ENCODE measurements at places on chromosomes 7 and 10.

GRCh38 chr7:88635149-88635548, 124.4 kb upstream of the ZNF804B start:
- DNase-seq = no peak

DNA sequence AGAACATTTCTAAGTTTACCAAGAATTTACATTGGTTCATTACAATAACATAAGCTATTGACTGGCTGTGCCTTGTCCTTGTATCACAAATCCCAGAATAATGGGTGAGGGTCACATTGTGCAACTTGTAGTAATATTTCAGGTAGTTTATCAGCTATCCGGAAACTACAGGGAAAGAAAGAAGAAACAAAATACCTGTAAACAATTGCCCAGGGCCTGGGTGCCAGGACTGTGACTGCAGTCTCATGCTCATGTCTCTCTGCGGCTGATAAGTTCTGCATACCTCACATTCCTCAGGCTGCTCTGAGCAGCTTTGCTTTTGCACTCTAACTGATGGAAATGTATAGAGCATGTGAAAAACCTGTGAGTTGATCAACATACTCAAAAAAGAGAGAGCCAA, 131.8 kb upstream of the TRIM24 start:
- no peak for DNase-seq

- no peak for DNase-seq
Observed at GRCh38 chr7:23247046-23247602, 549 bp downstream of the GPNMB start.

- DNase-seq = no peak
Observed at GRCh38 chr7:137304624-137305235, 38.8 kb downstream of the PTN start.

DNA sequence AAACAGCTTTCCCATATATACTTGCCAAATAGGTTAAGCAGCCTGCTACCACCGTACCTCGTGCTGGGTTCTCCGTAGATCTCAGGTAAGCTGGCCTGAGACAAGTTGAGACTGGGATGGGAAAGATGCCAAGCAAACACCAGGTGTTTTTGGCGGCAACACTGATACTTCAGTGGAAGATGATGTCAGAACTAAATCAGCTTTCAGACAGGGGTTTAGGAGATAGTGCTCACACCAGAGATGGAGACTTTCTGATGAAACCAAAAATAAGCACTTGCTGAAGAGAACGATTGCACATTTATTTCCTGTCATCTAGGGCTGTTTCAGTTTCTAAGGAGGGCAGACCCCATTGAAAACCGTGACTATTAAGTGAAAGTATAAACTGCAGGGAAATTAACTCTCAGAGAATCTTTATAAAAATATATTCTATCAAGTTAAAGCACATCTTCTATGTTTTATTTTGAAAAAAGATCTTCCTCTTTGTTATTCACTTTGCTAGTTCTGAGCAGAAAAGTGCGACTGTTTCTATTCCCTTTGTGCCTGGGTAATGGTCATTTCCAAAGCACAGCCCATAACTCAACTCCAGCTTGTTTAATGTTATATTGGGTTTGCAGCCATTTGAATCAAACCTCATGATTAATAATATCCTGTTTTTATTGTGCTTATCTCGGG, 149.9 kb downstream of the CPED1 start:
- no peak for DNase-seq

DNA sequence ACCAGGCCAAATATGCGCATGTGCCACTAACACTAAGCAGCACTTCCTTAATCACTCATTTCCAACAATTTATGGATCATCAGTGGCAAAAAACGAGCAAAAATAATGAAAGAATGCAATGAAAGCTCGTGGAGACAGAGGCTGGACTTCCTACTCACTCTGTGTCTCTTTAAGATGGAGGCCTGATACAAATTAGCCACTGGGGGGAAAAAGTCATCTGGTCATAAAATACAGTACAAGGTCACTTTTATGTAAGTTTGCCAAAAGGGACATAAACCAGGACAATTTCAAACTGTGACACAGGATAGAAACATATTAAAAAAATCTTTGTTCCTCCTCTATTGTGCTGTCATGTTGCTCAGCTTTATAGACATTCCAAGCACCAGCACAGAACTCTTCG, 101.7 kb downstream of the LMBR1 start:
- no peak for DNase-seq

DNA sequence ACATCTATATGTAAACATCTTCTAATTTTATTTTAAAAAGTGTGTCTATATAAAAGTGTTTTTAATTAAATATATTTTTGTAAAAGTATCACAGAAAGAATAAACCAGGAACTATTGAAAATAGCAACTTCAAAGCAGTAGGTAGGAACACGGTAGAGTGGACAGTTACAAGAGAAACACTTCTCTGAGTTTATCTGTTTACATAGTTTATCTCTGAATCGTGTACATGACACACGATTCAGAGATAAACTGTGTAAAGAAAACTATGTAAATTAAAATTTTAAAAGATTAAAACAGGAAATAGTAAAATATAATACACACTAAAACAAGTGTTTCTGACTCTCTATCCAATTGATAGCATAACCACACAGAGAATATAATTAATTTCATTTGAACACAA, 25.1 kb upstream of the FAM170B start:
- no peak for DNase-seq

DNA sequence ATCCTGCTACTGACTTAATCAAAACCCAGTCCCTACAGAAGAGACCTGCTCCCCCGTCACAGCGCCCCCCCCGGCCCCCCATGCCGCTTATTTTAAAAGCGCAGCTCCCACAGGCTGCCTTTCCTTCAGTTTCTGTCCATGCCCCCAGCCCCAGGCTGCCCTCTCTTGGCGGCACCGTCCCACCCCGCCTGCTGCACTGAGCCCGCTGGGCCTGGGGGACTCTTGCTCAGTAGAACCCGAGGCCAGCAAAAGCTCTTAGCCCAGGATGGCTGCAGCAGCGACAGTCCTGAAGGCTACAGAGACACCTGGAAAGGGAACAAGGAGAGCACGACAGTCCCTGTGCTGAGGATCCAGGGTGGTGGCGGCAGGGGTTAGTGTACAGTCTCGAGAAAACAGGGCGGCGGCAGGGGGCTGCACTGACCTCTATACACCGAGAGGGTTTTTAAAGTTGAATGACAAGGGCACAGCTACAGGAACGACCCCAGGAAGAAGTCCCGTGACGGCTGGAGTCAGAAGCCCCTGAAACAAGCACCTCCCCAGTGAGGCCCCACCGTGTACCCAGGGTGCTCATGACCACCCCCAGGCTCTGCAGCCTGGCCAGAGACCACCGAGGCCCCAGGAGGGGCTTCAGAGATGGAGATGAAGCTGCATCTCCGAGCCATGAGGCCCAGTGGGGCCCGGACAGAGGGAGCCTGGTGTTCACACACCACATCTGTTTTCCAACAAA, 54.4 kb downstream of the ZRANB1 start:
- DNase-seq = no peak

GRCh38 chr7:30117896-30118295, 16.9 kb upstream of the MTURN start:
- DNase-seq = no peak

DNA sequence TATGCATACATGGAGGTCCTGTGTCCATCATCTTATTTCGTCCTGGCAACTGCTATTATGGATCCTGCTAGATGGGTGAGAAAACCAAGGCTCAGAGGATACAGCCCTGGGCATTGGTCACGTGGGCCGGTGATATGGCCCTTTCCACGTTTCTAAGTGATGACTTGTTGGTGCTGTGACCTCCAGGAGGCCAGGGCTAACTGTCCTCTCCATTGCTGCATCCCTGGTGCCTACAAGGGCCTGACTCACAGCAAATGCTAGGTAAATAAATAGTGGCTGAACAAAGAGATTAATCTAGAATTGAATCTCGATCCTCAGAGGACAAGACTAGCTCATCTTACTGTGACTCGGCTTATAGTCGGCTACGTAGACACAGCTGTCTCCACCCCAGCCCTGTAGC, 78.6 kb downstream of the FAM53B start:
- no peak for DNase-seq

- DNase-seq = no peak
Observed at GRCh38 chr7:148276314-148277041, 314.1 kb upstream of the C7orf33 start.

- peak; percentile 86 for DNase-seq
Observed at GRCh38 chr10:4107285-4107851, 322.4 kb upstream of the KLF6 start.

GRCh38 chr7:121563177-121563576, 167.1 kb upstream of the FAM3C start:
- DNase-seq = no peak

- DNase-seq = no peak
Observed at GRCh38 chr10:63382066-63382465, 83.7 kb downstream of the JMJD1C start.

DNA sequence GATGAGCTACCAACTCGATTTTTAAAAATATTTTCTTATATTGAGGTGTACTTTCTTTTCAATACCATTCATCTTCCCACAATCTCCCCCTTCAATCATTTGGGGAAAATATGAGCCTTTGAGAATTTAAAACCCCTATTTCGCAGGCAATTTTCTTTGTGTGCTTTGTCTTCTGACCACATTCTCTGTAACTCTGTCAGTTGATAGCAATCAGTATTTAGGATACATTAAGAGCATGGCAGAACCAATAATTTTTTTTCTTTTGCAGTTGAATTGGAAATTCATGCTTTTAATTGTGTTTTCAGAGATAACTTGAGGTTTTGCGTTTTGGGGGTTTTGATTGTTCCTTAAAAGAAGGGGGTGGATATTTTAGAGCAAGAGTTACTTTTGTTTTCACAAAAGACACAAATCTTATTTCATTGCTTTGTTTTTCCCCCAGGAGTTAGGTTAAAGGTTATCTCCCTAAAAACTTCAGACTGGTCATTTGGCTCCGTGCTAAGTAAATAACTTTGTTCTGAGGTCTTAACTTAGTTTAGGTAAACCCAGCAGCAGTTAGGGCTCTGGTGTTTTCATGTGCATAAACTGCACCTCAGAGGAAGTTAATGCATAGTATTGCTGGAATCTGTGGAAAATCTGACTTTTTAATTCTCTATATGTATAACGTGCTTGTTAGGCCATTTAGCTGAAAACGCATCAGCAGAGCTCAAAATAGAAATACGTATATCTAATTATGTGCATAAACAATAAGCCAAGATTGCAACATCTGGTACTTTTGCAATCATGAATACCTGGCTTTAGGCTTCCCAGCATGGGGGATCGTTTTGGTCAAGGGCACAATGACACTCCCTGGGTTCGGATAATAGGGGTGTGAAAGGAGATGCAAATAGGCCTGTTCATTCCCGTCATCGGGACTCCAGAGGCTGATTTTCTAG, 676.4 kb upstream of the ANKRD30A start:
- no peak for DNase-seq

GRCh38 chr10:30759423-30759822, 129.9 kb upstream of the LYZL2 start:
- DNase-seq = no peak

DNA sequence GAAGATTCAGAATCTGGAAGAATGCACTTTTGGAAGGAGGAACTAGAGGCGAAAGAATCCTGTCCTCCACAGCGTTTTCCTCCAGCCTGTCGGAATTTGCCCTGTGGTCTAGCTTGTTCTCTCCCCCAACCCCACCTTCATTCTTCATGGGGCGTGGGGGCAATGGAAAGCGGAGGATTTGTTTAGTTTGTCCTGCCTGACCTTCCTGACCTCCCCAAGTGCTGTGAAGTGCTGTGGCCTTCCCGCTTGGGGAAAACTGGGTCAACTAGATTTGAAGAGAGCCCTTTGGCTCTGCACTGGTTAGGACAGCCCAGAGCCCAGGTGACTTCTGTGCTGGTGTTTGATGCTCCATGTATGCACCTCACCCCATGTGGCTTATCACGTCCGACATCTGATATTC, 49.1 kb downstream of the GATA3 start:
- DNase-seq = no peak

DNA sequence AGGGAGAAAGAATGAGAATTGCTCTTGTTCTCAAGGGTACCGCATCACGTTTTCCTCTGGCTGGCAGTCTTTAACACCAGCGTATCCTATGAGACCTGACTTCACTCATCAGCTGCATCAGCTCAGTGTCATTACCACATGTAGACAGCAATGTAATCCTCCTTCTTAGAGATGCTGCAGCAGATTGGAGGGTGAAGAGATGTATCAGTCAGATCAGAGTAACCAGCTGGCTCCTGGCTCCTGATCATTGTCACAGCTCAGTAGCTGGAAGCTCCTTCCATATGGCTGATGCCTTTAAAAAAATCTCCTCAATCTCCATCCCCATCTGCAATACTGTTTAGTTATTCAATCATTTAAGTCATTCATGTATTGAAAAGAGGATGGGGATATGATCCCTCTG, 39.7 kb upstream of the EPHB6 start:
- DNase-seq = no peak

DNA sequence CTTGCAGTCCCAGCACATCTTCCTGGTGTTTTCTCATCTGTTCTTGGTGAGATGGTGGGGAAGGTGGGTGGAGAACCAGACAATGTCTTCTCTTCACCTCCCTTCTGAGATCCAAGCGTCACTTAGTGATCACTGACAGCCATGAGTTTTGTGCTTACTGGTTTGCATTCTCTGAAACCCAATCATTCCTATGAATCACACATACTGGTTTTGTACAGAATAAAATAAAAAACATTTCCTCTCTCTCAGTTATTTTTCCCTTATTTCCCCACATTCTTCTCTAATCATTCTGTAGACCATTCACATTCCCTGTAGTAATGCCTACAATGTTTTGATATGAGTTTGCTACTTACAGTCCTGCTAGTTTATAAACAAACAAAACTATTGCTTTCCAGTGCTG, 143.8 kb upstream of the SLC13A1 start:
- no peak for DNase-seq

- DNase-seq = no peak
Observed at GRCh38 chr10:22427890-22428571, 82.7 kb downstream of the SPAG6 start.

- no peak for DNase-seq
Observed at GRCh38 chr10:131882151-131882550, 18.7 kb upstream of the PPP2R2D start.

DNA sequence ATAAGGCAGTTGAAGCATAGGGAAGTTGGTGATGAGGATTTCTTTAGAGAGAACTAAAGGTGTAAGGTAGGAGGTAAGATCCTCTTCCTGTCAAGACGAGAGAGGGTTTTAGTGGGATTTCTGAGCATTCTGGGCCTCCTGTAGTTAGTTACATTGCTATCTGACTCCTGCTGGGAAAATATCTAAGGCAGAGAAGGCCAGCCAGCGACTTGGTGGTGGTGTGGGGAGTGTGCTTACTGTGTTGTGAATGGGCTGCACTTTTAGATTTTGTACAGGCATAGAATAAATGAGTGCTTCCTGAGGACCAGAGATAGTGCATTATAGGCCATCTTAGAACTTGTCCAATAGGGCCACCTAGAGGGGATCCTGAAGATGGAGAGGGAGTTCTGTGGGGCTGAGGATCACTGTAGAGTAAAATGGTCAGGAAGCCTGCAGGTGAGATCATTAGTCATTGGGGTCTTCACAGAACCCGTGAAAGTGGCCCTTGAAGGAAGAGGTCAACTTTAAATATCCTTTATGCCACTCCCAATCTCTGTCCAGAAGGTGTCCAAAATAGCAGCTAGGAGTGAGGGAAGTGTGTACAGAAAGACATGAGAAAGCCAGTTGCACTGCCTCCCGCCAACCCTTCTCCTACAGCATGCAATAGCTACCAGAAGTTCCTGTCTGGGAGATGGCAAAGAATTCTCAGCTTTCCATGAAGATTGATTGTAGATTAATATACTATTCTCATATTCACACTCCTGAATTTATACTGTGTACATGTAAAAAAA, 266.6 kb downstream of the POLR1F start:
- DNase-seq = peak; percentile 11
